Mammary microvascular endothelial cell (primary cell): ENCODE measurements at places on chromosomes 3 and 15. TPM values are rescaled to one million over a fixed set of nuclear protein-coding genes. Genes with fewer than 3 reads are reported as not detected.

PRC1 gene
- 177 and 195 TPM in 2 replicates for total RNA-seq

SV2B gene
- total RNA-seq = 1.3 and 1.7 TPM in 2 replicates

PRSS50 gene
- total RNA-seq = not detected in 2 replicates

BBX gene
- total RNA-seq = 31.0 and 37.7 TPM in 2 replicates

CPNE9 gene
- total RNA-seq = 0.30 TPM in 1 of 2 replicates, not detected in the other

FANCD2OS gene
- total RNA-seq = not detected in 2 replicates

C3orf70 gene
- 2.1 and 3.1 TPM in 2 replicates for total RNA-seq

CLDN1 gene
- total RNA-seq = 11.3 and 12.6 TPM in 2 replicates

ECE2 gene
- not detected in 2 replicates for total RNA-seq

MAP1A gene
- total RNA-seq = 0.67 and 0.84 TPM in 2 replicates

KLHDC8B gene
- 23.0 and 29.8 TPM in 2 replicates for total RNA-seq

LRRIQ4 gene
- not detected in 2 replicates for total RNA-seq

P2RY13 gene
- not detected in 2 replicates for total RNA-seq

RAB27A gene
- 6.3 and 11.3 TPM in 2 replicates for total RNA-seq

PAK6 gene
- 0.20 TPM in 1 of 2 replicates, not detected in the other for total RNA-seq

ARGFX gene
- not detected in 2 replicates for total RNA-seq

PLCH1 gene
- not detected in 2 replicates for total RNA-seq

PIGBOS1 gene
- total RNA-seq = 8.7 and 13.9 TPM in 2 replicates

PTPRG gene
- 24.6 and 26.4 TPM in 2 replicates for total RNA-seq

AADAC gene
- 0.39 and 0.87 TPM in 2 replicates for total RNA-seq

TRAK1 gene
- 53.8 and 55.6 TPM in 2 replicates for total RNA-seq

BCHE gene
- 0.39 and 1.2 TPM in 2 replicates for total RNA-seq

TIMP4 gene
- total RNA-seq = 0.67 and 0.98 TPM in 2 replicates

CCR3 gene
- not detected in 2 replicates for total RNA-seq

CX3CR1 gene
- total RNA-seq = not detected in 2 replicates

RETNLB gene
- total RNA-seq = not detected in 2 replicates

CHL1 gene
- not detected in 2 replicates for total RNA-seq

C3orf49 gene
- total RNA-seq = not detected in 2 replicates

FOXL2NB gene
- total RNA-seq = not detected in 2 replicates

SOX14 gene
- not detected in 2 replicates for total RNA-seq

EIF4G1 gene
- 517 and 527 TPM in 2 replicates for total RNA-seq

RAB7A gene
- total RNA-seq = 73.1 and 99.8 TPM in 2 replicates

IL16 gene
- 1.3 and 2.1 TPM in 2 replicates for total RNA-seq

DPPA4 gene
- total RNA-seq = not detected in 2 replicates

GP9 gene
- 0.53 TPM in 1 of 2 replicates, not detected in the other for total RNA-seq

PHLDB2 gene
- total RNA-seq = 67.3 and 68.1 TPM in 2 replicates

FOXP1 gene
- 28.7 and 30.3 TPM in 2 replicates for total RNA-seq

ASB14 gene
- not detected in 2 replicates for total RNA-seq

PEX11A gene
- 1.9 and 2.4 TPM in 2 replicates for total RNA-seq

SERINC4 gene
- total RNA-seq = 0.05 TPM in 1 of 2 replicates, not detected in the other

IL17RE gene
- 0.07 and 0.34 TPM in 2 replicates for total RNA-seq

GOLGA8H gene
- total RNA-seq = 0.20 and 0.60 TPM in 2 replicates

FOXB1 gene
- not detected in 2 replicates for total RNA-seq

TGM5 gene
- total RNA-seq = not detected in 2 replicates

ANKRD63 gene
- total RNA-seq = not detected in 2 replicates

NRROS gene
- total RNA-seq = 8.3 and 10.2 TPM in 2 replicates

CP gene
- total RNA-seq = not detected in 2 replicates

WDR49 gene
- total RNA-seq = not detected in 2 replicates

HHLA2 gene
- total RNA-seq = not detected in 2 replicates

NMNAT3 gene
- 0.20 and 0.87 TPM in 2 replicates for total RNA-seq

CFAP100 gene
- total RNA-seq = not detected in 2 replicates

CHRM5 gene
- not detected in 2 replicates for total RNA-seq

CFAP161 gene
- 1.8 and 2.0 TPM in 2 replicates for total RNA-seq

LRRC31 gene
- not detected in 2 replicates for total RNA-seq

FBXO40 gene
- total RNA-seq = not detected in 2 replicates

RHCG gene
- not detected in 2 replicates for total RNA-seq

DOCK3 gene
- total RNA-seq = 0.07 and 0.15 TPM in 2 replicates

GPR27 gene
- total RNA-seq = not detected in 2 replicates
